ENCODE measurements at places on chromosomes 16 and 17. TPM values are rescaled to one million over a fixed set of nuclear protein-coding genes. Genes with fewer than 3 reads are reported as not detected.

PIK3R5 gene
- 8.9 TPM for total RNA-seq

C17orf50 gene
- not detected for total RNA-seq

CES5A gene
- total RNA-seq, result not detected

MMP28 gene
- total RNA-seq, result 0.25 TPM

PTGES3L gene
- total RNA-seq, result 0.45 TPM

PRR15L gene
- 0.26 TPM for total RNA-seq

SLC39A11 gene
- total RNA-seq, result 21.2 TPM

KRT33A gene
- not detected for total RNA-seq

CLEC3A gene
- total RNA-seq, result not detected

GRIN2C gene
- 0.55 TPM for total RNA-seq

KRT40 gene
- not detected for total RNA-seq

GRCh38 chr16:79286646-79287423, 313.7 kb downstream of the MAF start:
- DNase-seq, result peak; percentile 75

DNA sequence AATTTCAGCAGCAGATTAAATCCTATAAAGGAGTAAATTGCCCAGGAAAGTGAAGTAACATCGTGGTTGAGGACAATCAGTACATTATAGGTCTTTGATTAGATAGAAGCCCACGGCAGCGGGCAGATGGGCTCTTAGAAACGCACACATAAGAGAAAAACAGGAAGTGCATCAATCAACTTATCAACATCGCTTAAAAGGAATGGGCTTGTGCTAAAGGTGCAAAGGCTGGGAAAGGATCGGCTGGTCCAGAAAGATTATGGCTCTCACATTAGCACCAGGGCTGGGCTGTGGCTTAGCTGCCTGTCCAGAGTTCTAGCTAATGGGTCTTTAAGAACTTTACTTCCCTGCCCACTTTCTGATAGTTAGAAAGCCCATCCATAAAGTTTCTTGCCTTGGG, 292.0 kb upstream of the TNRC6C start:
- DNase-seq, result no peak

DNA sequence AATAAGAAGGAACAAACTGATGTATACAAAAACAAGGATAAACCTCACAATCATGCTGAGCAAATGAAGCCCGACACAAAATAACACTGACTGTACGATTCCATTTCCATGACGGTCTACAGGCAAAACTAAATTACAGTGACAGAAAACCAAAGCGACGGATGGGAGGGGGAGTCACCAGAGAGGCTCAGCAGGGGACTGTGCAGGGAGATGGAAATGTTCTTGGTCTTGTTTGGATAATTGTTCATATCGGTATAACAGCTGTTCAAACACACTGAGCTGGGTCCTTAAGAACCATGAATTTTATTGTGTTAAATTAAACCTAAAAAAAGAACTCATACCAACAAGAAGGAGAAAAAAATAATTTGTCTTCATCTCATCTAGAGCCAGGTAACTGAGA, 97.8 kb downstream of the NXN start:
- no peak for DNase-seq

GRCh38 chr16:3949946-3950342, 69.4 kb upstream of the CREBBP start:
- DNase-seq, result peak; percentile 40

GRCh38 chr17:78793415-78793814, 11.3 kb upstream of the CYTH1 start:
- DNase-seq, result no peak

DNA sequence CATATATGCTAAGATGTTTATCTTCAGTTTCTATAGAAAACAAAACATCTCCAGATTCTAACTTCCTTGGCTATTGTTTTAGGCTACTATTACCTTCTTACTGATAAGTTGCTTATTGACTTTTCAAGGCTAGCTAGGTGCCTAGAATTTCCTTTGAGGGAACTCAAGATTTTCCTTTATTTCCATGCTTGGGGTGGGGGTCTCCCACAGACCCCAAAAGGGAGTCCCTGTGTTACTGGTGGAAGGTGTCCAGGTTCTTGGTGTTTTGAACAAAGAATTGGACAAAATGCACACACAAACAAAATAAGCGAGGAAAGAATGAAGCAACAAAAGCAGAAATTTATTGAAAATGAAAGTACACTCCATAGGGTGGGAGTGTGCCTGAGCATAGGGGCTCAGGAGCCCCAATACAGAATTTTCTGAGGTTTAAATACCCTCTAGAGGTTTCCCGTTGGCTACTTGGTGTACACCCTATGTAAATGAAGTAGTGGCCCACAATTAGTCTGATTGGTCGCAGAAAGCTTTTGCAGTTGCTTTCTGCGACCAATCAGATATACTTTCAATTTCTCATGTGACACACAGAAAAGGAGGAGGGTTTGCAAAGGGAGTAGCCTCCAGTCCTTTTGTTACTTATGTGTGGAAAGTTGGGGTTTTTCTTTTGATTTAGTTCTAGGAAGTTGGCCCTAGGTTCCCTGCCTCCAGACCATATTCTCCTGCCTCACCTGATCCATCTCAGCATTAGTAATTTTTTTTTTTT, 67.5 kb downstream of the MARF1 start:
- DNase-seq, result no peak

- no peak for DNase-seq
Measured at GRCh38 chr17:45771271-45771959, 12.7 kb upstream of the CRHR1 start.

DNA sequence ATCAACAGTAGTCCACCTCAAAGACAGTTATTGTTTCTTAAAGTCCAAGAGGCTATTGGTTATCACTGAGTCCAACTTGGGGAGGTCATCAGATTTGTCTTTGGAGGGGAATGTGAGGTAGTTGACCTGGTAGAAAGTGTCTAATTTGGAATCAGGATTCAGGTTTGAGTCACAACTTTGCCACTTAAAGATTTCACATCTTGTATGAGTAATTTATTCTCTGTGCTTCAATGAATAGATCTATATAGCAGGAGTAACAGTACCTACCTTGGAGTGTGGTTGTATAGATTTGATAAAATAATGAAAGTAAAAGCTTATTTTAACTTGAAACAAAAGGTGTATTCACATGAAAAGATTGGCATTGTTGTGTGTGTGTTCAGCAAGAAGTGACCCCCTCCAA, 119.3 kb upstream of the TBX2 start:
- no peak for DNase-seq

- DNase-seq, result no peak
Measured at GRCh38 chr17:81551458-81552243, 502 bp downstream of the FAAP100 start.

GRCh38 chr17:77208217-77208808, 67.5 kb downstream of the SEC14L1 start:
- no peak for DNase-seq

DNA sequence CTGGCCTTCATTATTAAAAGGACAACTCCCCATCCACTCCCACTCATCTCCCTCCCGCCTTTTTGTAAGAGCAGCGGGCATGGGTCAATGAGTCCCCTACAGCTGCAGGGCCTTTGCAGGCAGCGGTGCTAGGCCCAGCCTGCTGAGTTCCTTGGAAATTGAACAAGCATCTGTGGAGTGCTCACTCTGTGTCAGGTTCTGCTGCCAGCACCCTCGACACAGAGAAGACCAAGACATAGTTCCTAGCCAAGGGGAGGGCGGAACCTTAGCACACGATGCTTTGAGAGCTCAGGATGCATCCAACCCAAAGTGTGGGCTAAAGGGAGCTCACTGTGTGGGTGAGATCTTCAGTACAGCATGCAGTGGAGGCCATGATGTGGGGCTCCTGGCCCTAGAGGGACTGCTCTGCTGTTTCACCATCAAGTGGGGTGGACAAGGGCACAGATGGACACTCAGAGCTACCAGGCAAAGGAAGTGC, 27.6 kb downstream of the RMI2 start:
- DNase-seq, result no peak

DNA sequence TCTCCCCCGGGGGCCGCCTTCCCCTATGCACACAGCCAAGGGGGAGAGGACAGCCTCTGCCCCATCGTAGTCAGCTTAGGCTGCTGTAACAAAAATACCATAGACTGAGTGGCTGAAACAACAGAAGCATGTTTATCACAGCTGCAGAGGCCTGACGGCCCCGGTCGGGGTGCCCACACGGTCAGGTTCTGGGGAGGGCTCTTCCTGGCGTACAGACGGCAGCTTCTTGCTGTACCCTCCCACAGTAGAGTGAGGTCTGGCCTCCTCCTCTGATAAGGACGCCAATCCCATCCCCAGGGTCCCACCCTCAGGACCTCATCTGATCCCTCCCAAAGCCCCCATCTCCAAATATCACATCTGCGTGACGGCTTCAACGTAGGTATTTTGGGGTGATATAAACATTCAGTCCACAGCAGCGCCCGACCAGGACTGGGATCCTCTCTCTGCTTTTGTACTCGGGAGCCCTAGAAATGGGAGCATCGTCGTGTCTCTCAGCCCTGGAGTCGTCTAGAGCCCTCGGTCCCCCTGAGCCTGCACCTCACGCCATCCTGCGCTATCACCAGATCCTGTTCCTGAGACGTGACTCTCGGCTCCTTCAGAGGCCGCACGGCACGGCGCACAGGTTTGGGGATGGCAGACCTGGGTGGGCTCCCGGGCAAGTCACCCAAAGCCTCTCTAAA, 67.8 kb downstream of the RPH3AL start:
- no peak for DNase-seq

DNA sequence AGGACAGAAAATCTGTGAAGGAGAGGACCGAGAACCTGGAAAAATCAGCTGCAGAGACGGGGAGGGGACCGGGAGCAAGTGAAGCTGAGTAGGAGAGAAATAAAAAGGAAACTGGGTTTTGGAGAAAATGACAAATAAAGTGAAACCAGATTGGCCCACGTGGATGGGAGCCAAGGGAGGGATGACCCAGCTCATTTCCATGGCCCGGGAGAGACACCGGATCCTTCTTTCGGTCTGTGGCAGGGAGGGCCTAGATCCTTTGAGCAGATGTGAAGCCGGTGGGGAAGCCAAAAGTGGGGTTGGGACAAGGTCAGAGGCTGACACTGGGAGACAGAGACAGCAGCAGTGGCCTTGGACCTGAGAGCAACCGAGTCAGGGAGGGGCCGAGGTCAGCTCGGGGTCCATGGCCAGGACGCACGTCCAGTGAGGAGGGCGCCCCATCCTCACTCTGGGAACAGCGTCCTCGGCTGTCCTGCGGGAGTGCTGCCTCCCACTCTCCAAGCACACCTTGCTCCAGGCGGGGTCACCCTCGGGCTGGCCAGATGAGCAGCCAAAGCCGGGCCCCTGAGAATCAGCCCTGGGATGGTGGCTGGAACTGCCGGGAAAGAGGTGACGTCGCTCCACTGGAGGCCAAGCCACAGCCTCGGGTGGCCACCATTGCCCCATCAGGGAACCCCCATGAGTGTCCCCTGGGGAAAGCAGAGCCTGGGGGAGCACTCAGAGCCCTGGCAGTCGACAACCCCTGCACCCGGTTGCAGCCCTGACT, 50.8 kb upstream of the CDR2 start:
- peak; percentile 35 for DNase-seq

GRCh38 chr17:31842195-31843069, 16.6 kb downstream of the COPRS start:
- peak; percentile 78 for DNase-seq

GRCh38 chr17:6677158-6677831, 25.7 kb downstream of the C17orf100 start:
- no peak for DNase-seq

DNA sequence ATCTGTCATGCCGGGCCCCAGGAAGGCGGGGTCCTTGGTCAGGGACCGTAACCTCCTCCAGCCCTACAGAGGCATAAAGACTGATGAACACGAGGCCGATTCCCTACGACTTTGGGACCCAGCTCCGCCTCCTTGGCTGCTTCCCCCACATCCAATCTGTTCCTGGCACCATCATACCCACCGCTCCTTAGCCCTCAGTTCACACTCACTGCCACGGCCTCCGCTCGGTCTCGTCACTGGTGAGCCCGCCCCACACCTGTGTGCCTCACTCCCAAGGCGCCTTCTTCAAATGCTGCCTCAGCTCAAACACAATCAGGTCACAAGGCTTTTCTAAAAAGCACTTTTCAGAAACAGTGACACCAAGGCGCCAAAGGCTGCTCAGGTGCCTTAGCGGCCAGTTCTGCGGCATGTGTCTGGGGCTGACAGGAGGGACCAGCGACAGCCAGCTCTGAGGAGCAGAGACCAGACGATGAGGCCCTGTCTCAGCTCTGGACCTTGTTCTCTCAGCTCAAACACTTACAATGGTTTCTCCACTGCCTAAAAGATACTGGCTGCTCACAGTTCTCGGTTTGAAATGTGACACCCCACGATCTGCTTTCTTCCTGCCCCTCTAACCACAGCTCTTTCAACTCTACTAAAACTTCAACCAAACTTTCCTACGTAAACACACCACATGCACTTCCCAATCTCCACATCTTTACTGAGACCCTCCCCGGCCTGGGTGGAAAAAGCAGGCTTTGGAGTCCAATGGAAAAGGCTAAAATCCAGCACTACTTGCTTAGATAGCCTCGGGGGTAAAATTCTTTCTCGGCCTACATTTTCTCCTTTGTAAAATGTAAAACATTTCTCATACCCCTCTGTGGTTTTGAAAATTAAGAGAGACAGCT, 33.2 kb downstream of the CYB5D2 start:
- DNase-seq, result no peak

- no peak for DNase-seq
Measured at GRCh38 chr17:75073618-75074047, 14.1 kb upstream of the SLC16A5 start.

GRCh38 chr17:40076591-40076990, 13.8 kb downstream of the THRA start:
- no peak for DNase-seq

DNA sequence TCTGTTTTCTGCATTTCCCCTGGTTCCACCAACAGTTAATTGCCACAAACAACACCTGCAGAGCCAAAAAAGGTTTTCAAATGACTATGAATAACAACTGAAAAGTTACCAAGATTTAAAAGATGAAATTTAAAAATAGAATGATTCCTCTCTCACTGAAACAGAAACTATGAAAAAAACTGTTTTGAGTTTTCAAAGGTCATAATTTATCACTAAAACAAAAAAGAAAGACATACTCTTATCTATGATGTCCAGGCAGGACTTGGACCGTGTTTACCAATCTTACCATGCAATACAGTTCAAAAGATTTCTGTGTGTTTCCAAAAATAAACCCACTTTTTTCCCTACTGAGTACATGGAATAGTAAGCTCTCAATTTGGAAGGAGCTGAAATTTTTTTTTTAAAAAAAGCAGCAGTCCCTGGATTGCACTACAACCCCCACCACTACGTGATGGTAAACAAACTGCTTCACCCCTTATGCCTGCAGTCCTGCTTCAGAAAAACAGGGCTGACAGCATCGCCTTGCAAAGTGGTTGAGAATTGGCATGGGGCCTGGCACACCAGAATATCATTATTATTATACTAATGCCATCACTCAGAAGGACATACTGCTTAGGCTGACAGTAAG, 8.5 kb downstream of the TXNDC11 start:
- DNase-seq, result no peak

All from ovary (tissue), 10 donors.